ENCODE measurements at places on chromosomes 5 and 9.

DNA sequence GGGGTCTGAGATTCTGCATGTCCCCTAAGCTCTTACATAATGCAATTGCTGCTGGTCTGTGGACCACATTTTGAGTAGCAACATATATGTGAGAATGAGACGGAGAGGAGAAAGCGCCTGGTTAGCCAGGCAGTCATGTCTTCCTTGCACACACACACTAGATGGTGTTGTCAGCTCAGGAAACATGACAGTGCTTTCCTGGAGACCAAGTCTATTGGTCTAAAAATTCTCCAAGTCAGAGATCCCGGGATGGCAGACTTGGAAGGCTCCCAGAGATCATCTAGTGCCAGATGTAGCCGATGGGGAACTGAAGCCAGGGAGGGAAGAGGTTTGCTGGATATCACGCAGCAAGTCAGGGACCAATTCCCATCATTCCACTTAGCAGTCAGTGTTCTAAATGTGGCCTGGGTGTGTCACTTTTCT lies 53.4 kb downstream of the GALNT12 start:
- peak; percentile 89 for DNase-seq

DNA sequence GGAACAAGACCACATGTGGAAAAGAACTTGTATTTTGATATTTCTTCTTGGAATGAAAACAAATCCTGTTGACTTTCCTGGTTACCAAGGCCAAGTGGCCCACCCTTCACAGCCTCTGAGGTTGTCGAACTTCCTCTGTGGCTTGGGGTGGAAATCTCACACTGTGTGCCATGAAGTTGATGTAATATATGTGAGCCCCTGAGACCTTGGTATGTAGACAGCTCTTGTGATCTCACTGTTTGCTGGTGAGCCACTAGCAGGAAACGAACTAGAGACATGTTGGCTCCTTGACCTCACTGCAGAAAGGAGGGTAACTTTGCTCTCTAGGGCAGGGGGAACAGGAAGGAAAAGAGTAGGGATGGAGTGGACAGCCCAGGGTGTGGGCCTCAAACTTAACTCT lies 159.4 kb downstream of the ARHGAP26 start:
- DNase-seq, result peak; percentile 63

DNA sequence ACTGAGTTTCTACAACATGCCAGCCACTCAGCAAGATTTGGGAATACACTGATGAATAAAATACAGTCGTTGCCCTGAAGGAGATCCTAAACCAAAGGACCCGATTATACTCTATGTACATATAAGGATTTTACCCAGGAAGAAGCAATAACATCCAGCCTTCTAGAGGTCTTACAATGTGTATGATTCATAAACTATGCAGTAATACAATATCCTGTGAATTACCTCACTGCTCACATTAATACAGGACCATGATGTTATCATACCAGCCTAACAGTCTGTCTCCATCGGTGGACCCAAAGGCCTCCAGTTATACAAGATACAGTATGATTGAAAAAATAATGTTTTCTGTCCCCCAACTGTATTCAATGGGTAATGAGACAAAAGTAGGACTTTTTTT lies 310.5 kb upstream of the TRPM3 start:
- no peak for DNase-seq

GRCh38 chr9:38208206-38208901 lies 139.3 kb upstream of the SHB start:
- no peak for DNase-seq

DNA sequence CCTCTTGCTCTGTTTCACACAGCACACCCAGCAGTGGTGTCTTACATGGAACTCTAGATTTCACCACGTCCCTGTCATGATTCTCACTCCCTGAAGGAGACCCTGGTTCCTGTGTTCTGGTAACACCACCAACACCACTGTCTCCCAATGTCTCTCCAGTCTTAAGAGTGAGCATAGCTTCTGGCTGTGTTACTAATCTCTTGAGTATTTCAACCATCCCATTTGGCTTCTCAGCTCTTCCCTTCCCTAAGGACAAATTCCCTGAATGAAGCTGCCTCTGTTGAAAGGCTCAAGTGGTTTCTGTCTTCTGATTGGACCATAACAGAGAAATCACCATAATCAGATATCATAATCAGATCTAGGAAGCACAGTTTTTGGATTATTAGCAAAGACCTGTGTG lies 311.8 kb downstream of the DNAH5 start:
- DNase-seq, result no peak

Data from femur (tissue), 1 donor.